MM.1S (cell line): ENCODE measurements at places on chromosomes 12 and 14.

GRCh38 chr12:46959502-46959901, 119.9 kb upstream of the PCED1B start:
- no peaks in the 10 kb centered on the region for H3K4me1 ChIP-seq
- no peak overlapping the region for H3K27ac ChIP-seq
- no peaks in the 10 kb centered on the region for H3K36me3 ChIP-seq
- no peak for DNase-seq

DNA sequence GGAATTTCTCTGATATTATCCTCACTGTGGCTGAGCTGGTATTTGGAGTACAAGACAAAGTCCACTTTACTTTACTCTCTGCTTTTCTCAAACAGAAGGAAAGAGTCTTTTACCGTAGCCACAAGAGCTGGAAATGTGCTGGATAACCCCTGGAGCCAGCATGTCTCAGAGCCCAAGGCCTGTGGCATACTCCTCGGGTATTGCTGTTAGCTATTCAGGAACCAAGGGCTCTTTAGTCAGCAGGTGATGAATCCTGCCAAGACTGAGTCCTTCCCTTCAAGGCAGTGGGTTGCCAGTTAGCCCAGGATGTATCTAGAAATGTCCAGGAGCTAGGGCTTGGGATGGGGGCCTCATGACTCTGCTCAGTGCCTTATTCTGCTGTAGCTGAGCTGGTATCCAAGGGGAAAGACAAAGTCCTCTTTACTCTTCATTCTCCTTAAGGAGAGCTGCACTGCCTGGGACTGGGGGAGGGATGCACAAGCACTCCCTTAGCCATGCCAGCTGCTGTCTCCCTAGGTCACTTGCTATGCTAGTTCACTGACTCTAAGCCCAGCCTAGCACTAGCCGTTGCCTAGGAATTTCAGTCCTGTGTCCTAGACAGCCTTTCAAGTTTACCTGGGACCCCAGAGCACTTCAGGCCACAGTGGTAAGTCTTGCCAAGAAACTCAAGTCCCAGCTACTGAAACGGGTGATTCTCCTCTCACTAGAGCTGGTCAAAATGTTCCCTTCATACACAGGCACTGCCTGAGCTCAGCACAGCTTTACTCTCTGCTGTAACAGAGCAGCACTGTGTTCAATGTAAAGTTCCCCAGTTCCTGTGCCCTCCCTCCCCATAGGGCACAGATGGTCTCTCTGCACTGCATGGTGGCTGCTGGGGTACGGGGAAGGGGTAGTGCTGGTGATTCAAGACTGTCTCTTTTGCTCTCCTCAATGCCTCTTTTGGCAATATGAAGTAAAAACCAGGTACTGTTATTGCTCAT, 136.4 kb downstream of the SLC35F4 start:
- H3K4me3 ChIP-seq: no peak overlapping the region
- no peaks in the 10 kb centered on the region for H3K36me3 ChIP-seq
- H3K27me3 ChIP-seq: no peaks in the 10 kb centered on the region
- H3K4me1 ChIP-seq: no peaks in the 10 kb centered on the region
- no peak overlapping the region for H3K27ac ChIP-seq

DNA sequence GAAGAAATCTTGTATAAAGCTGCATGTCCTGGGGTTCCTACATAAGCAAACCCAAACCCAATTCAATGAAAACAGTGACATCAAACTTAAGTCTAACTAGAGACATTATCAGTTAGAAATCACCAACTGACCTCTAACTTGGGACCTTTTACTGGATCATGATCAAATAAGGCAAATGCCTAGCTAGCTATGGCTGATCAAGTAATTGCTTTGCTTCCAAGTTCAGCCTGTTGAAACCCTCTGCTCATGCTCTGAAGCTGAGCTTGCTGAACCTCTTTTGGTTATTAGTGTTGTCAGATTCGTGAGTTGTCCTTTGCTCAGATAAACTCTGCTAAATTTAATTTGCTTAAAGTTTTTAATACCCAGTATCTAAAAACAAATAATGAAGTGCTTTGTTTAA, 28.9 kb downstream of the ZDHHC17 start:
- no peaks in the 10 kb centered on the region for H3K36me3 ChIP-seq
- no peaks in the 10 kb centered on the region for H3K27me3 ChIP-seq
- H3K4me1 ChIP-seq: peaks cover 4% of the 10 kb centered on the region; the same call in 1 of the 2 replicates
- DNase-seq: no peak
- no peak overlapping the region for H3K4me3 ChIP-seq
- H3K27ac ChIP-seq: no peak overlapping the region

- no peaks in the 10 kb centered on the region for H3K27me3 ChIP-seq
- peak overlapping the region; percentile 27; the same call in 1 of the 2 replicates for H3K27ac ChIP-seq
- no peaks in the 10 kb centered on the region for H3K36me3 ChIP-seq
- H3K4me3 ChIP-seq: no peak overlapping the region
- H3K4me1 ChIP-seq: peaks cover 12% of the 10 kb centered on the region; the same call in 1 of the 2 replicates
- DNase-seq: peak; percentile 23
Observed at GRCh38 chr14:42407153-42407552, 800.5 kb downstream of the LRFN5 start.

DNA sequence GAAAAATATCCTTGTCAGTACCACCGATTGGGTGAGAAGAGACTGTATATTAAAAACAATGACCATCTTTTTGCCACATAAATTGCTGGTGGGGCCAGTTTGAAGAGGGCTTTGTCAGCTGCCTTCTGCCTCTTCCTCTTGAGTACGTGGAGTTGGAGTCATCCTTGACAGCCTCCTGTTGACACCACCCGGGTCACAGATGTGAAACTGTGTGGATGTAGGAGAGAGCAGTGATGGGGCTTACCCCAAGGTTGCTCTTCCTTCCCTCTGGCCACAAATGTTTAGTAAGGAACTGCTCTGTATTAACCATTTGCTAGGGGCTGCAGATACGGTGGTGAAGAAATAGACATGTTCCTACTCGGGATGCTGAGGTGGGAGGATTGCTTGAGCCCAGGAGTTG, 12.2 kb downstream of the PTPN11 start:
- no peaks in the 10 kb centered on the region for H3K4me1 ChIP-seq
- DNase-seq: no peak
- H3K27me3 ChIP-seq: no peaks in the 10 kb centered on the region

GRCh38 chr14:74239848-74240793, 872 bp downstream of the VSX2 start:
- H3K27ac ChIP-seq: no peak overlapping the region
- H3K4me3 ChIP-seq: no peak overlapping the region
- H3K27me3 ChIP-seq: peaks cover 33% of the 10 kb centered on the region
- H3K4me1 ChIP-seq: no peaks in the 10 kb centered on the region
- no peak for DNase-seq

GRCh38 chr14:61939776-61940175, 177.6 kb downstream of the SNAPC1 start:
- no peaks in the 10 kb centered on the region for H3K27me3 ChIP-seq
- no peak for DNase-seq
- H3K4me1 ChIP-seq: no peaks in the 10 kb centered on the region

GRCh38 chr14:27387463-27387862, 789.6 kb upstream of the NOVA1 start:
- no peak for DNase-seq
- no peak overlapping the region for H3K4me3 ChIP-seq
- no peaks in the 10 kb centered on the region for H3K36me3 ChIP-seq
- no peaks in the 10 kb centered on the region for H3K4me1 ChIP-seq
- H3K27ac ChIP-seq: no peak overlapping the region

DNA sequence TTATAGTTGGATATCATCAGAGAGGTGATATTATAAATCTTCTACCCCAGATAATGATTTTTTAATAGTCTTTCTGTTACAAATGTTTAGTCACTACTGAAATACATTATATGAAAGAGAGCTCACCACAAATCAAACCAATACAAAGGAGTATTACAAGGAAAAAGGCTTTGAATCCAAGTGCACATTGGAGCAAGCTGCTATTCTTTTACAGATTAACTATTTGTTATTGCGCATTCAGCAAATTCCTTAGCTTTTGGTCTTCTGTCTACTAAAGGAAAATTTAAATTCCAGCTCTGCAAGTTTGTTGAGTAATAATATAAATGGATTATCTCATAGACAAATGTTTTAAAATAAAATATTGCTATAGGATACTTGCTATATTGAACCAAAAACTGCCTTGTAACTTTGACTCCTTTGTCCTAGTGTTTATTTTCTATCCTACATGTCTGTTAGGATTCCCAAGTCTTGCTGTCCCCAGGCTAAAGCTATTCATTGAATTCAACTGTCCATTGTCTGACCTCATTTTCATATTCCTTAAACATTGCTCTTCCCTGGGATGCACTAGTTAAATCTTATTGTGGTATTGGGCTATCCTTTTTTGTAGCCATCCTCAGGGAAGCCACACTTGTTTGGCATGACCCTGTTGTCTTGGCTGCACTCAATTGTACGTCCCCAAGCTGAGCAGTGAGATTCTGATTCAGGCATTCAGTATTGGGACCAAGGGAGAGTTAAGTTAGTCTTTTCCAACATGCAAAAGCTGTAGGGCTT, 41.5 kb downstream of the PDE3A start:
- H3K4me3 ChIP-seq: no peak overlapping the region
- H3K27ac ChIP-seq: no peak overlapping the region
- no peaks in the 10 kb centered on the region for H3K4me1 ChIP-seq
- H3K27me3 ChIP-seq: no peaks in the 10 kb centered on the region
- H3K36me3 ChIP-seq: no peaks in the 10 kb centered on the region

- no peaks in the 10 kb centered on the region for H3K4me1 ChIP-seq
- H3K27ac ChIP-seq: no peak overlapping the region
- H3K36me3 ChIP-seq: no peaks in the 10 kb centered on the region
- no peak for DNase-seq
- H3K4me3 ChIP-seq: no peak overlapping the region
- H3K27me3 ChIP-seq: no peaks in the 10 kb centered on the region
Observed at GRCh38 chr14:54132496-54132895, 175.9 kb upstream of the BMP4 start.

DNA sequence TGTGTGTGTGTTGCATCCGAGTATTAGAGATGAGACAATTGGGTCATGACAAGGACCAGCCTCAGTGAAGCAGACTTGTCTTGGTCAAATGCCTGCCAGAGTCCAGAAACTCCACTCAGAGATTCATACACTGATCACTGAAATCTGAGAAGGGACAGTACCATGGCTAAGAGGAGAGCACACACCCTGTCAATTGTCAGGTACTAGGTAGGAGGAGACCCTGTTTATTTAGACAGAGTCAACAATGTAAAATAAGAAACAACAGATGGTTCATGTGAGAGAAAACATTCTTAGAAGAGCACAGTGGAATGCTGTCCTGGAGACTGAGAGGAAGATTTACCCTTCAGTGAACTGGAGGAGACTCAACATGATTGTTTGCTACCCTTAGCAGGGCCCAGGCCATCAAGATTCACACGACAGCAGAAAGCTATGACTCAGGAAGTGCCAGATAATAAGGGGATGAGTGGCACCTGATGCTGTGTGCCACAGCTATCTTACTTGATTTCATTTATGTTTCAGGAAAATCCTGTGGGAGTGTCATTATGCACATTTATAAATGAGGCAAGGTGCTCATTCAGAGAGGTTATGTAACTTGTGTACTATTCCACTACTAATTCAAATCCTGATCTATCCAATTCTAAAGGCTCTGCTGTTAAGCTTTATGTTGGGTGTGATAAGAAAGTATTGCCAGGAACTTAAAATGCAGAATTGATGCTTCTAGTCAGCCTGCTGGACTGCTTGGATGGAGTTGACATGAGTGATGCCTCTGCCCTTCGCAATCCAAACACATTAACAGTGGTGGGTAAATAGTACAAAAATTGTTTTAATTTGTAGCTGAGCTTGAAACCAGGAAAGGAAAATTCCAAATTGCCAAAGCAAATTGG, 136.6 kb upstream of the NEDD1 start:
- DNase-seq: no peak
- no peak overlapping the region for H3K27ac ChIP-seq
- no peaks in the 10 kb centered on the region for H3K4me1 ChIP-seq
- no peaks in the 10 kb centered on the region for H3K36me3 ChIP-seq
- H3K4me3 ChIP-seq: no peak overlapping the region

DNA sequence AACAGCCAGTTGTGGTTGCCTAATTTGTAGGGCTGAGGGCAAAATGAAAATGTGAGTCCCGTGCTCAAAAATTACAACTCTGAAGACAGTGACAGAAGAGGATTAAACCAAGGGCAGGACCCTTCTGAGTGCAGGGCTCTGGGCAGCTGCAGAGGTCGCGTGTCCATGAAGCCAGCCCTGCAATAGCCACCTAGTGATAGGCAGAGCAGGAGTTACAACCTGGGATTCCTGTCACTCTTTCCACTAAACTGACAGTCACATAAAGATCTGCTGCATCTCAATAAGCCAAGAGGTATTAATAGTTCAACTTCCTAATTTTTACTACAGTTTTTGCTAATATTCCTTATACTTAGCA, 94.1 kb downstream of the SLC2A13 start:
- H3K4me1 ChIP-seq: no peaks in the 10 kb centered on the region
- peak overlapping the region; percentile 56 for H3K4me3 ChIP-seq
- H3K27me3 ChIP-seq: no peaks in the 10 kb centered on the region

DNA sequence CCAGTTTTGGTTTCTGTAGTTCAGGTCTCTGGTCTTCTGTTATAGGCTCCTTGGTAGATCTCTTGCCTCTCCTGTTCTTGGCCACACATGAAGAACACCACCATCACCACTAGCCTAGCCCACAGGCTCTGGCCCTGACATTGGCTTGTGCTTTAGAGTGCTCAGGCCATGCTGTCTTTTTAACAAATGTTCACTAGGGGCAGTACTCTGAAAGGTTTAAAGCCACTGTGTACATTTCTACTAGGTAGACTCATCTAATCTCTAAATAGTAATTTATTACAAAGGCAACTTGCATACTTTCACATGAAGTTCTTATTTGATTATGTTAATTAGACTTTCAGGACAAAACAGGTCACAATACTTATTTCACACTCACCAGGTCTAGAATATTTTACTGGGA, 38.3 kb downstream of the PDE6H start:
- H3K27ac ChIP-seq: no peak overlapping the region
- no peaks in the 10 kb centered on the region for H3K36me3 ChIP-seq
- peaks cover 12% of the 10 kb centered on the region for H3K4me1 ChIP-seq
- no peak overlapping the region for H3K4me3 ChIP-seq
- peak; percentile 46 for DNase-seq

GRCh38 chr12:96471368-96472050, 17.9 kb upstream of the CFAP54 start:
- no peaks in the 10 kb centered on the region for H3K36me3 ChIP-seq
- H3K27ac ChIP-seq: no peak overlapping the region
- H3K4me3 ChIP-seq: no peak overlapping the region
- DNase-seq: no peak
- no peaks in the 10 kb centered on the region for H3K4me1 ChIP-seq
